ENCODE measurements at places on chromosomes 6 and 20. TPM values are rescaled to one million over a fixed set of nuclear protein-coding genes. Genes with fewer than 3 reads are reported as not detected.

Gene SIGLEC1
- not detected for total RNA-seq

Gene SMLR1
- total RNA-seq = not detected

Gene DLL1
- 1.3 TPM for total RNA-seq

Gene TP53RK
- 21.4 TPM for total RNA-seq

Gene ABHD16B
- not detected for total RNA-seq

Gene MAS1
- total RNA-seq = under 0.01 TPM

Gene SPTLC3
- 14.7 TPM for total RNA-seq

Gene CEP162
- total RNA-seq = 4.6 TPM

Gene RSPO3
- total RNA-seq = 0.13 TPM

All from aortic smooth muscle cell (primary cell).